A549 treated with Hydrocortisone at 1 μM for 4 hours (cell line): ENCODE measurements at places on chromosomes 5 and 9. TPM values are rescaled to one million over a fixed set of nuclear protein-coding genes. Genes with fewer than 3 reads are reported as not detected.

RANBP3L gene
- total RNA-seq, result not detected in 5 replicates

ZNF658 gene
- 1.7 to 2.2 TPM (median 1.9 TPM) in 5 replicates for total RNA-seq

WNT8A gene
- total RNA-seq, result not detected in 5 replicates

RPS14 gene
- total RNA-seq, result 2,659 to 3,124 TPM (median 2,999 TPM) in 5 replicates

ABO gene
- total RNA-seq, result not detected in 5 replicates

NAIP gene
- total RNA-seq, result 0.35 to 0.48 TPM (median 0.45 TPM) in 5 replicates

ARSB gene
- 7.7 to 11.2 TPM (median 9.0 TPM) in 5 replicates for total RNA-seq
